WTC11 (cell line): ENCODE measurements at places on chromosomes 2 and 18.

DNA sequence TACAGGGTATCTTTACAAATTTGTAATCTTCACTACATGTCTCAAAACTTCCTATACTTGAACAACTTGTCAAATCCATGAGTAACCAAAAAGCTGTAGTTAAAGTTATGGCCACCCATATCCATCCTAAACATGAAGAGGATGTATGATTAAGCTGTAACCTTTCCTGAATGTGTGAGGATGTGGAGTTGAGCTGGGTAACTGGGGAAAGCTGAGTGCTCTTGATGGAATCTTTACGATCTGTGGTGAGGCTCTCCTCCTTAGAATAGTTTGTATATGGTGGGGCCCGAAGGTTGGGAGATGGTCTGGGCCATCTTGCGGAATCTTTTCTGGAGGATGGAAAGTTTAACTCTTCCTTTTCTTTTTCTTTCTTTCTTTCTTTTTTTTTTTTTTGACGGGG is 29.4 kb downstream of the DPP4 start:
- DNase-seq, result no peak

- DNase-seq, result no peak
Measured at GRCh38 chr2:166333801-166334200, 41.9 kb downstream of the SCN9A start.

- no peak for DNase-seq
Measured at GRCh38 chr2:231905026-231905425, 21.2 kb downstream of the NPPC start.

- no peak for DNase-seq
Measured at GRCh38 chr2:85018049-85018447, 47.1 kb downstream of the KCMF1 start.

- DNase-seq, result no peak
Measured at GRCh38 chr18:6741232-6741663, 11.7 kb downstream of the ARHGAP28 start.

DNA sequence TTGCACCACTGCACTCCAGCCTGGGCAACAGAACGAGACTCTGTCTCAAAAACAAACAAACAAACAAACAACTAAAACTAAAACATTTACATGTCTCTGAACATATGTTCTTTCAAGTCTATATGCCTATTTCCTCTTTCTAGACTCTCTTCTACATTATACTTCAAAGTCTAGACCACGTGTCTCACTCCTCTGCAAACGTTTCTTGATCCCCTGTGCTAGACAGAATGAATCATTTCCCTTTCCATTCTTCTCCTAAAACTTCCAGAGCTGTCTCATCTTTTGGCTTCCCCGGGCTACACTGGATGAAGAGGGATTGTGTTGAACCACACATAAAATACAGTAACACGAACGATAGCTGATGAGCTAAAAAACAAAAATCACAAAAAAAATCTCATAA is 67.1 kb downstream of the BAZ2B start:
- no peak for DNase-seq
